Adipocyte (in vitro differentiated cells): ENCODE measurements at places on chromosomes 3 and 15.
A peak's percentile ranks its signal among the peaks of the same experiment; 100 is the strongest.

DNA sequence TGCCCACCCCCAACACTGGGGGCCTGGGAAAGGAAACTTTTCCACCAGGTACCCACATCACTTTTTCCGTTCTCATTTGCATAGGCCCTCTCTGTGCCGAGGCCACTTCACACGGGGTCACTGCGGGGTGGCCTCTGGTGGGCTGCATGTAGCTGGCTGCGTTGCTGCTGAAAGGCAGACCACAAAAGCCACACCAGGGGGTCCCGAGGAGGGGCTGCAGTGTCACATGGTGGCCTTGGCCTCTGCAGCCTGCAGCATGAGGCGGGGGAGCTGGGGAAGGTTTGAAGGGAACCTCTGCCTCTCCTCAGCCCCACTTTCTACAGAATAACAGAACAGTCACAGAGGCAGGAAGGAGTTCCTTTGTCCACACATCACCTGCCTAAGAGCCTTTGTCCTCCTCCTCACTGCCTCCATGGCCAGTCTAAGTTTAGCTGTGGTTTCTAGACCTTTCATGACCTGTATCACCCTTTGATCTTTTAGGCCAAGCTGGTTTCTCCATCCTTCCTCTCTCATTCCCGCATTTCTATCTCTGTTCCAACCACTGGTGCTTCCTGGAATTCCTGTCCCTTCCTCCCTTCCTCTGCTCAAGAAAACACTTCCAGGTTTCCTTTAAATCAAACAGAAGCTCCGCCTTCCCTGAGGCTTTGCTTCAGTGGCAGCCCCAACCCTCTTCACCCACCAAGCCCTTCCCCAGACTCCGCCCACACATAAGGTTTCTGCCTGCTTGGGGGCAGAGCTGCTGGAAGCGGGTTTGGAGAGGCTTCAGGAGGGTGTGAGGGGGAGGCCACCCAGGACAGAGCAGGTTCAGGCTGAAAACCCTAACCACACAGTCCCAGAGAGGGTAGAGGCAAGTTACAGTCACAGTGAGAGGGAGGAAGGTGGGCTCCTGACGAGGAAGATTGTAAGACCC lies 150.7 kb upstream of the TLE3 start:
- no peak for DNase-seq

DNA sequence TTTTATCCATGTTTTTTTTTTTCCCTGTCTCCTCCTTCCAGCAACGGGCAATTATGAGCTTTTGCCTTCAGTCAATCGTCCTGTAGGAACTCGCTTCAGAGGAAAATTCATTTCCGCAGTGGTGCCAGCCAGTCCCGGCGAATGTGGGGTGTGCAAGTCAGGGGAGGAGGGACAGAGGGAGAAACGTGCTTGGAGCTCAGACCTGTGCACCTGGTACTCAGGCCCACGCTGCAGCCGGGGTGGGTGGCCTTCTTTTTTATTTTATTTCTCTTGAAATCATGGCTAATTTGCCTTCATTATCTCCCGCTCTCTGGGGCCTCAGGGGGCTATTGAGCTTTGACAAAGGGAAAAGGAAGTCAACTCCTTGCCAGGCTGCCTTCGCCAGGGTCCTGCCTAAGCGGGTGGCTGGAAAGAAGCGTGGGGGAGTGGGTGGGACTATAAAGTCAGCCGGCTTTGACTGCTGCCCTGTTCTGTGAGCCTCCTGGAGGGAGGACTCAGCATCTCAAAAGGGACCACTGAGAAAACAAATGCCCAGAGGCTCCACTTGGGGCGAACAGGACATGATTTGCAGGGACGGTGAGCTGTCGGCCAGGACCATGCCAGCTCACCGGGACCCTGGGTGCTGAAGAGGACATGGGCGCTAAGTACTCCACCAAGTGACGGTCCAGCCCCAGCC lies 5.5 kb downstream of the GRIP2 start:
- no peak for DNase-seq

GRCh38 chr3:67377299-67377698 lies 277.1 kb downstream of the SUCLG2 start:
- no peak for DNase-seq

DNA sequence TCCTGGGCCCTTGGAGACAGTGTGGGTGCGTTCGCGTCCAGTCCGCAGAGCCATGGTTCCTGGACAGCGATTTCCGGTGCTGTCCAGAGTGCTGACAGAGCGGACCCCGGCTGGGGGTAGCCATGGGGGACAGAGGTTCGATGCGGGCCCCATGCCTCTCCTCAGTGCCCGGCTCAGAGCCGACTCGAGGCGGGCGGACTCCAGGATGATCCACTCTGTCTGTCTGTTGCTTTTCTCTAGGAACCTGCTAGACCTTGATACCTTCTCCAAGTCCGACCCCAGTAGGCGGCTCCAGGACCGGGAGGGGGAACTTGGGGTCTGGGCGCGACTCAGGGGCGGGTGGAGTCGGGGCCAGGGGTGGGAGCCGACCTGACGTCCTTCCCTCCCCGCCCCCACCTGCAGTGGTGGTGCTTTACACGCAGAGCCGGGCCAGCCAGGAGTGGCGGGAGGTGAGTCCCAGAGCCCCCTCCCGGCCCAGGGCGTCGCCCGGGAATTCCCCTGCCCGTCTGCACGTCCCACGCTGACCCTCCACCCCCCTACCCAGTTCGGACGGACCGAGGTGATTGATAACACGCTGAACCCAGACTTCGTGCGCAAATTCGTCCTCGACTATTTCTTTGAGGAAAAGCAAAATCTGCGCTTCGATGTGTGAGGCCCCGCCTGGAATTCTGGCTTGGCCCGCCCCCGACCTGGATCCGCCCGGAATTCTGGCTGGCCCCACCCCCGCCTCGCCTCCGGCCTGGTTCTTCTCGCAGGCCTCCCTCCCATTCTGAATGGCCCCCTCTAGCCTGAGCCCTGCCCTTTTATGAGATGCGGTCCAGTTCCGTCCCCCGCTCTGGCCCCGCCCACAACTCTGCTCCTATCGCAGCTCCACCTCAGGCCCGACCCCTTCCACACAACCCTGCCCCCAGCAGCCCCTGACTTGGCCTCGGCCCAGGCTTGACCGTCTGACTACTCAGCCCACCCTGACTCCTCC lies 1.0 kb downstream of the CPNE9 start:
- peak; percentile 58 for DNase-seq

DNA sequence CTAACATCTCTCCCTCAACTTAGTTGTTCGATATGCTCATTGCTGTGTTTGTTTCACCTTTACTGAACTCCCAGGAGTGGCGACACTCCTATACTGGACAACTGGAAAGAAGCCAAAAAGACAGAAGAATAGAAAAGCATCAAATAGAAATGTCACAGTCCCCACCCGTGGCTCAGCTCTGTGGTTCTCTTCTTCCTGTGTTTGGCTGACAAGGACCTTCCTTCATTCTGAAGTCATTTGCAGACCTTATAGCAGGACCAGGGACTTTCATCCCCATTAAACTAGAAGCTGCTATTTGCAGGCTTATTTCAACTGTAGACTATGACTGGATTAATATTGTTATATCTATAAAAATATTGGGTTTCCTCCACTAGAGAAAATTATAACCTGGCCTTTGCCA lies 125.9 kb downstream of the NECTIN3 start:
- no peak for DNase-seq

DNA sequence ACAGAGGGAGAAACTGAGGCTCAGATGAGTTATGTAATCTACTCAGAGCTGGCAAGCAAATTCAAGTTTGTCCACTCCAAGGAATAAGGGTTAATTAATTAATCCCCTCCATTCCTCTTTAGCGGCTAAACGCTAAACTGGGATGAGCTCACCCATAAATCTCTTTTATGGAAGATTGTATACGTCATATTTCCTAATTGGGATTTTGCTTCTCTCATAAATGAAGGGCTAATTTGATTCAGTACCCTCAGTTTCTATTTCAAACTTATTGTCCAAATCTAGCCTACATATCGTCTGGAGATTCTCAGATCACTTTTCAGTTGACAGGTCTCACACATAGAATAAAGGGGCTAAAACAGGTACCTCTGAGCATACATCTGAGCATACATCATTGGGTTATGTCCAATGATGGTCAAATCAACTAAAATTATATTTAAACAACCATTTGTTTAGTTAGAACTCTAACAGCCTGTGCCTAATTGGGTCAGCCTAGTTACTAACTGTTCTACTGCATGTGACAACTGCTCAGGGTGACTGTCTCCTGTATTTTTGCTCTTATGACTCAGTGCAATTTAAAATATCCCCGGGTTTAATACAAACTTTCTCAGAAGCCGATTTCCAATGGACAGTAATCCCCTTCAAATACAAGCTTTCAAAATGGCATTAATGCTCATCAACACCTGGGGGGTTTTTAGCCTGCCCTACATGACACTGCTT lies 57.6 kb upstream of the PLXND1 start:
- peak; percentile 19 for DNase-seq

- no peak for DNase-seq
Observed at GRCh38 chr3:126464494-126464893, 11.2 kb downstream of the ZXDC start.

- peak; percentile 79 for DNase-seq
Observed at GRCh38 chr3:23859012-23859743, 53.4 kb downstream of the UBE2E1 start.

- DNase-seq: peak; percentile 13
Observed at GRCh38 chr3:46261926-46262594, 19.8 kb downstream of the CCR3 start.

DNA sequence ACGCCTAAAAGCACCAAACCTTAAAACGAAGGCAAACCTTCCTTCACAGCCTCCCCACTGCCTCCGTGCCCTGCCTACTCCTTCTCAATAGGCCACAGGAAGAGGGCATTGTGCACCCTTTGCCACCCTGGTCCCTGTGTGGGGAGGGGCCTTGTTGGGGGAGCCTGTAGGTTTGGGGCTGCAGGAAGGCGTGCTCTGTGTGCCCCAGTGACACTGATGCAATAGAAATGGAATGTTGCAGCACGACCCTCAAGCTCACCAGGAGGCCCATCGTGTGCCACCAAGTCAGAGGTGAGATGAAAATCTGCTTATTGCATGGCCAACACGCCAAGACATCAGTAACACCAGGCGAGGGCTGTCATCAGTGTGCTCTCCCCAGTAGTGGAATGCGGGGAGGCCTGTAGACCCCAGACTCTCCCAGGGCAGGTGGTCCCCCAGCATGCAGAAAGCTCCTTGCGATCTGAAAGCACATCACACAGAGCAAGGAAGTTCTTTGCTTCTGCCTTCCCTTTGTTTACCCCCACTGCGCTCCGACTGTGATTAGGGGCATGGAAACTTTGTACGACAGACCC lies 86.2 kb downstream of the ASB7 start:
- no peak for DNase-seq

DNA sequence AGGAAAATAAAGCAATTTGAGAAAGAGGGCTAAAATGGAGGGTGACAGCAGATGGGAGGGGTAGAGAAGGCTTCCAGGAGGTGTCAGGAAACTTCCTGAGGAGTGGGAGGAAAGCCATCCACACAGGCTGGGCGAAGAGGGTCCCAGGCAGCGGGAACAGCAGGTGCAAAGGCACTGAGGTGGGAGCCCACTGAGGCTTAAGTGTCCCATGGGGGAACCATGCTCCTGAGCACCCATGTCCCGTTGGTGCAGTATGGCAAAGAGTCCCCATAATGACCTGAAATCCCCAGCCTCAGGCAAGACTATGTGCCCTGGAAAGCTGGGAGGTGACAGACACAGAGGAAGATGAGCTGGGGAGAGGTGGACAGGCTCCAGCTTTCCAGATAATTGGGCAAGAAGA lies 30.0 kb downstream of the CFAP100 start:
- no peak for DNase-seq

GRCh38 chr3:107855710-107856109 lies 235.1 kb downstream of the CD47 start:
- DNase-seq: peak; percentile 19

- no peak for DNase-seq
Observed at GRCh38 chr15:23912191-23912590, 225.1 kb upstream of the NDN start.

- peak; percentile 59 for DNase-seq
Observed at GRCh38 chr15:90336705-90337141, 15.4 kb upstream of the ZNF774 start.

- DNase-seq: no peak
Observed at GRCh38 chr3:31743331-31744089, 210.8 kb downstream of the STT3B start.

- no peak for DNase-seq
Observed at GRCh38 chr3:58563386-58564035, 13.7 kb downstream of the FAM107A start.

GRCh38 chr15:69116391-69116790 lies 44.0 kb upstream of the GLCE start:
- no peak for DNase-seq

DNA sequence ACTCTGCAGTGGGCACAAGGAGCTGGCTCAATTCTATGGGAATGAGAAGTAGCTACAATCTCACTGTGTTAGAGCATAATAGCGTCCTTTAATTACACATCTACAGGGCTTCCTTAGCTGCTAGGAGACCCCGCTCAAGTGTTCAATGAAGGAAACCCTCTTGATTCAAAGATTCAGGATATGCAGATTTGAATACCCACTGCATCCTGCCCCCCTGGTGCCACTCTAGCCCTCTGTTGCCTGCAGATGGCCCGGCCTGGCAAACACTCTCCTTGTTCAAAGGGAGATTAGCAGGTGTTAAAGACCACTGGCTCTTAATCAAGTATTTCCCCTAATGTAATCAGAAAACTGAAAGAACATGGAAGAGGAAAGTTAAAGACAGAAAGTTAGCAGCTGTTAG lies 356.6 kb downstream of the VGLL3 start:
- no peak for DNase-seq

GRCh38 chr3:114741066-114741465 lies 406.0 kb downstream of the ZBTB20 start:
- DNase-seq: no peak

DNA sequence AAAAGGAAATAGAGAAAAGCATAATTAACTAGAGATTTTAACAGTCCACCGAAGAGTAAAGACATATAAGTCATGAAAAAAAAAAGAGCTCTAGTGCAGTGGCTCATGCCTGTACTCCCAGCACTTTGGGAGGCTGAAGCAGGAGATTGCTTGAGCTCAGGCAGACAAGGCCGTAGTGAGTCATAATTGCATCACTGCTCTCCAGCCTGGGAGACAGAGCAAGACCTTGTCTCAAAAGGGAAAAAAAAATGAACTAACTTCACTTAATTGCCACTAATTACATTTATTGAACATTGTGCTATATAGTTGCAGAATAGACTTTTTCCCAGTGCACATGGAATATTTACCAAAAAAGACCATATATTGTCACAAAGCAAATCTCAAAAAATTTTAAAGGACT lies 221.8 kb downstream of the CBLB start:
- peak; percentile 90 for DNase-seq
